ENCODE measurements at places on chromosomes 4 and X. TPM values are rescaled to one million over a fixed set of nuclear protein-coding genes. Genes with fewer than 3 reads are reported as not detected.

Gene GAGE2A
- total RNA-seq, result not detected

- DNase-seq, result no peak
Observed at GRCh38 chrX:105297041-105297440, 76.5 kb upstream of the TEX13A start.

GRCh38 chr4:95155759-95156451 lies 392.9 kb downstream of the UNC5C start:
- DNase-seq, result peak; percentile 66

DNA sequence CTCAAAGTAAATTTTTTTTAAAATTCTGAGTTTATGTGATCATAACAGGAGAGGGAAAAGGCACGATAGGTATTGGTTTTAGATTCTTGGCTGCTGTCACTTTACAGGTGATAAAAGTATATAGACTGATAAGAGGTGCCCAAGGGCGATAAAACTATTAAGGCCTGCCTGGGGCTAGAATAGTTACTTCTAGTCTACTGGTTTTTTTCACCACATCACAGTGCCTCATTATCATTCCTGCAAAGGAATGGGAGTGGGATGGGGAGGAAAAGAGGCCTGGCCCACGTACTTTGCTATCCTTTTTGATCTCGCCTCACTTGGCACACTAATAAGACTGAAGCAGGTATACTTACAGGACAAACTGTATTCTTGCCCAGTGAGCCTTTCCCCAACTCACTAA lies 46.6 kb downstream of the CXorf58 start:
- DNase-seq, result no peak

GRCh38 chrX:84168574-84168973 lies 19.4 kb downstream of the RPS6KA6 start:
- DNase-seq, result no peak

GRCh38 chr4:6359536-6360308 lies 90.1 kb downstream of the WFS1 start:
- DNase-seq, result no peak

Gene COL4A5
- 33.5 TPM for total RNA-seq

GRCh38 chr4:101348367-101348827 lies 1.1 kb upstream of the PPP3CA start:
- DNase-seq, result no peak

- DNase-seq, result no peak
Observed at GRCh38 chr4:24370421-24370820, 213.9 kb downstream of the DHX15 start.

Gene PGK1
- total RNA-seq, result 1,177 TPM

DNA sequence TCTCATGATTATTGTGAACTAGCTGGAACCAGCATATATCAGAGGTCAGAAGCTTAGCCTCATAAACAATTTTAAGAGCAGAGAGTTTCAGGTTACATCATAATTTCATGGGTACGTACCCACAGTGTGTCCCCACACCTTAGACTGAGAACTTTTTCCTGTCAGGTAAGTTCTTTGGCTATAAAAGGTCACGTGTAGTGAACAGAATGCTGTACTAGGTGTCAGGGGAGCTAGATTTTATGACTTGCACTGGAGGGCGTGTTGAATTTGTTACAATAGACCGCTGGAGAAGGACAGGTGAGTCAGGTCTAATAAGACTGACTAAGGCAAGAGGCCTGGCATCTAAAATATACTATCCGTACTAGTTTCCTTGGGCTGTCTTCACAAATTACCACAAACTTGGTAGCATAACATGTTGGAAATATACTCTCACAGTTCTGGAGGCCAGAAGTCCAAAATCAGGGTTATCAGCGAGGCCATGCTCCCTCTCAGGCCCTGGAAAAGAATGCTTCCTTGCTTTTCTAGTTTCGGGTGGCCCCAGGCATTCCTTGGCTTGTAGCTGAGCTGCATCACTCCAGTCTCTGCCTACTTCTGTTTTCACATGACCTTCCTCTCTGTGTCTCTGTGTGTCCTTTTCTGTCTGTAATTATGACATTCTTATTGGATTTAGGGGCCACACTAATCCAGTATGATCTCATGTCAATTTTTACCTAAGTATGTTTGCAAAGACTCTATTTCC lies 512.0 kb upstream of the NR3C2 start:
- DNase-seq, result peak; percentile 73

Gene SAGE1
- total RNA-seq, result not detected

Gene HSFX1
- total RNA-seq, result 2.2 TPM

Gene GABRG1
- not detected for total RNA-seq

Gene TLR10
- not detected for total RNA-seq

- DNase-seq, result peak; percentile 99
Observed at GRCh38 chr4:140996766-140997165, 136.5 kb downstream of the RNF150 start.

DNA sequence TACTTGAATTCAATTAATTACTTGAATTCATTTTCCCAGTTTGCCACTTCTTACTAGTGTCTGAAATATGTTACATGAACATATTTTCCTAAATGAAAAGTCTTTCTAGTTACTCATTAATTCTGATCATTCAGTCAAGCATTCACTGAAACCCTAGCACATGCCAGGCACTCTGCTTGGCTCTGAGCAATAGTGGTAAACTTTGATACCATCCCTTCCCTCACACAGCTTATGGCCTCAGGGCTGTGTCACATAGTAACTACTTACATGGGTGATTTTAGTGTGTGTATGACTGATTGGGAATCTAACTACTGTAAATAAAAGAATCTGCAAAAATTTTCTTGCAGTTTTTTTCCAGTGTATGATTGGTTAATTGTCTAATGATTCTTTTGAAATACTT lies 32.7 kb downstream of the METAP1 start:
- DNase-seq, result peak; percentile 83

DNA sequence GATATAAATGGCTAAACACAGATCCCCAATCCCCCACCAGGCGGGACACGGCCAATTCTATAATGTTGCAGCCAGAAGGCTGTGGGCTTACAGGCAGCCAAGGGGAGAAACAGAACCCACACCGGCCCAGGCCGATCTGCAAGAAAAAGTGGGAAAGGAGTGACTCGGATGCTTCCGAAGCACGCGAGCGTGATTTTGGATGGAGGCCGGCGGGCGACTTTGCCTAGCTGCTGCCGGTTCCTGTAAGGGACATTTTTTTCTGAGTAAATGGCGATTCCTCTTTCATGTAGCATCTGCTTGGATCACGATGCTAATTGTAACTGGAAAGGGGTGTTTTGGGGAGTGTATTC lies 470.2 kb downstream of the PCDH19 start:
- no peak for DNase-seq

GRCh38 chr4:184500748-184501589 lies 26.6 kb upstream of the IRF2 start:
- no peak for DNase-seq

Gene CT83
- total RNA-seq, result not detected

GRCh38 chr4:7864685-7865084 lies 75.0 kb downstream of the AFAP1 start:
- DNase-seq, result no peak

Gene SULT1E1
- 0.30 TPM for total RNA-seq

Gene DDX53
- total RNA-seq, result not detected

GRCh38 chrX:151386838-151387459 lies 10.1 kb upstream of the VMA21 start:
- DNase-seq, result no peak

Gene JADE3
- 24.4 TPM for total RNA-seq

GRCh38 chr4:183627979-183628588 lies 30.9 kb downstream of the RWDD4 start:
- no peak for DNase-seq

GRCh38 chr4:5118994-5119835 lies 67.9 kb downstream of the STK32B start:
- no peak for DNase-seq

Gene ANK2
- total RNA-seq, result 11.5 TPM

Gene RNF212
- 0.52 TPM for total RNA-seq

Gene PIR
- total RNA-seq, result 4.2 TPM

GRCh38 chr4:52638717-52639116 lies 20.4 kb downstream of the USP46 start:
- no peak for DNase-seq

Gene DCAF8L2
- total RNA-seq, result not detected

- no peak for DNase-seq
Observed at GRCh38 chr4:6441758-6442157, 30.7 kb downstream of the PPP2R2C start.

GRCh38 chrX:11180571-11180970 lies 69.4 kb downstream of the HCCS start:
- DNase-seq, result no peak

Gene PDLIM3
- 6.1 TPM for total RNA-seq

Gene GLOD5
- total RNA-seq, result not detected

- no peak for DNase-seq
Observed at GRCh38 chrX:71492231-71493065, 40.5 kb upstream of the OGT start.

DNA sequence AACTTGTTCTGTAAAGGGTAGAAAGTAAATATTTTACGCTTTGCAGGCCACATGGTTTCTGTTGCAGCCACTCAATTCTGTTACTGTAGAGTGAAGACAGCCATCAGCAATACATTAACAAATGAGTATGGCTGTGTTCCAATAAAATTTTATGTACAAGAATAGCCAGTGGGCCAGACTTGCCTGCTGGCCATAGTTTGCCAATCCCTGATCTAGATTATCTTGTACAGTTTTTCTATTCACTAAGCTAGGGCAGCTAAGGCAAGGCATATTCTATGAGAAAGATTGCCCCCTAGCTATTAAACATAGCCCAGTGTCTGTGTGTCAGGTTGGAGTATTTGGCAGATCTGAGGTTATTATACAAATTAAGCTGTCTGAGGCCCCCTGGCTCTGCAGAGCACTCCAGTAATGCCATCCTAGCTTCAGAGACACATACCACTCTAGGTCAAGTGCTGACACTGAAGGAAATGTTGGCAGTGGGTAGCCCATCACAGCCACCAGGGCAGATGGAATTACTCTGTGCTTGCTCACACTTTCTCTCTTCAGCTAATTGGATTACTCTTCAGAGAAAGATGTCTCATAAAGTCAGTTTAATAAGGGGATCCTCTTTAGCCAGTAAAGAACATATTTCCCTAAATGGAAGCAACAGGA lies 40.7 kb downstream of the MTTP start:
- DNase-seq, result no peak

- DNase-seq, result no peak
Observed at GRCh38 chrX:39480963-39481362, 616.8 kb downstream of the BCOR start.

DNA sequence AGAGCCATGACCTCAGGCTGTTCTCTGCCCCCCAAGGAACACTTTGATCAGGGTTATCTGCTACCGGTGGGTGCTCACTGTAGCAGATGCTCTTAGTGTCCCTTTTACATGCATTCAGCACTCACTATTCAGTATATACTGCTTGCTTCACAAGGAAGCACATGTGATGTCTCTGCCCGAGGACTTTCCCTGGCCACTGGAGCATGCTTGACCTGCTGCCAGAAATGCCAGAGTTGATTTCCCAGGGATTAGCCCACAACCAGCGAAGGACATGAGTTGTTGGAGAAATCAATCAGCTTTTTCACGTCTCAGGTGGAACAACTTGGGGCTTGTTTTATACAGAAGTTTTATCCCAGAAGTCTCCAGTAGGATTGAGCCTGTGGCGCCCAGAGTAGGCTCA lies 51.2 kb upstream of the RPS6KA3 start:
- peak; percentile 75 for DNase-seq

Gene ADRA2C
- total RNA-seq, result 0.87 TPM

GRCh38 chr4:158786955-158787354 lies 18.1 kb downstream of the FNIP2 start:
- DNase-seq, result no peak
